Kidney epithelial cell (primary cell): ENCODE measurements at places on chromosomes 3 and 15. TPM values are rescaled to one million over a fixed set of nuclear protein-coding genes. Genes with fewer than 3 reads are reported as not detected.

Gene ADGRG7
- total RNA-seq, result not detected in 2 replicates

Gene CELSR3
- 5.2 and 5.6 TPM in 2 replicates for total RNA-seq

Gene UQCRC1
- 413 and 435 TPM in 2 replicates for total RNA-seq

Gene CMTM6
- total RNA-seq, result 83.7 and 102 TPM in 2 replicates

Gene MUSTN1
- not detected in 2 replicates for total RNA-seq

Gene PLA2G4E
- total RNA-seq, result not detected in 2 replicates

Gene RHOV
- total RNA-seq, result 2.0 and 3.6 TPM in 2 replicates

Gene CHDH
- total RNA-seq, result 2.5 and 3.3 TPM in 2 replicates

Gene TMEM212
- total RNA-seq, result not detected in 2 replicates

Gene DNAH12
- total RNA-seq, result 0.41 TPM in 1 of 2 replicates, not detected in the other

Gene LRRC3B
- not detected in 2 replicates for total RNA-seq
